Endodermal cell (in vitro differentiated cells): ENCODE measurements at places on chromosomes 1 and 21. TPM values are rescaled to one million over a fixed set of nuclear protein-coding genes. Genes with fewer than 3 reads are reported as not detected.

The SELL gene
- total RNA-seq, result not detected in 2 replicates

DNA sequence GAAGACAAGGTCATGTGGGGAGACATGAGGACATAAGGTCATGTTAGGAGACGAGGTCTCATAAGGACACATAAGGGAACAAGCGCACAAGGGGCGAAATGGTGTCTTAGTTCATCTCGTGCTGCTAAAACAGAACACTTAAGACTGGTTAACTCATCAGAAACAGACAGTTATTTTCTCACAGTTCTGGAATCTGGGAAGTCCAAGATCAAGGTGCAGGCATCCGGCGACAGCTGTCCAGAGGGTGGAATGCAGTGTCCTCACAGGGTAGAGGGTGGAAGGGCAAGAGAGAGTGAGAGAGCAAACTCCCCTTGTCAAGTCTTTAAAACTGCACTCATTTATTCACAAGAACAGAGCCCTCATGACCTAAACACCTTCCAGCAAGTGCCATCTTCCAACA, 34.6 kb upstream of the PDPN start:
- DNase-seq, result no peak

DNA sequence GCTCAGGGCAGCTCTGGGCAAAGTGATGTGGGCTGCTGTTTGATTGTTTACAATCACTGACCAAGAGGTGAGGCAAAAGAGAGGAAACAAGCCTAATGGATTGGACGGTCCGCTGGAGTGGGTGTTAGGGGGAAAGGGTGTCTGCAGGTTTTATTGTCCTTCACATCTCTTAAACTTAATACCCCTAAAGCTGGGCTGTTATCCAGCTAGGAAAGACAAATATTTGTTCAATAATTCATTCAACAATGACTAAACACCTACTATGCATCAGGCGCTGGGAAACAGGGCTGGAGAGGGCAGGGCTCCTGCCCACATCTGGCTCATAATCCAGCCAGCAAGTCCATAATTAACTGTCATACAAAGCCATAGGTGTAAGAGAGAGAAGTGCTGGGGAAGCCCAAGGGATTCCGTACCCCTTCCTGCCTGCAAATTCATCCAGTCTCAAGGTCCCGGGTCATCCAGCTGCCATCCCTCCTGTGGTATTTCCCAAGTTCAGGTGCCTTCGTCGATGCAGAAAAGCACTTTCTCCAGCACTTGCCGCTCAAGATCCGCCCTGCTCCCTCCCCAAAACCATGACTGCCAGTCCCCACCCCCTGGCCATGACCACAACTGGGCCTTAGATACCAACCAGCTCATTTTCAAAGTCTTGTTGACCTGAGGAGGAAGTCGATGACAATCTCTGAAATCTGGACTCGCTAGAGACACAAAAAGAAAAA, 10.7 kb downstream of the TMEM63A start:
- no peak for DNase-seq

DNA sequence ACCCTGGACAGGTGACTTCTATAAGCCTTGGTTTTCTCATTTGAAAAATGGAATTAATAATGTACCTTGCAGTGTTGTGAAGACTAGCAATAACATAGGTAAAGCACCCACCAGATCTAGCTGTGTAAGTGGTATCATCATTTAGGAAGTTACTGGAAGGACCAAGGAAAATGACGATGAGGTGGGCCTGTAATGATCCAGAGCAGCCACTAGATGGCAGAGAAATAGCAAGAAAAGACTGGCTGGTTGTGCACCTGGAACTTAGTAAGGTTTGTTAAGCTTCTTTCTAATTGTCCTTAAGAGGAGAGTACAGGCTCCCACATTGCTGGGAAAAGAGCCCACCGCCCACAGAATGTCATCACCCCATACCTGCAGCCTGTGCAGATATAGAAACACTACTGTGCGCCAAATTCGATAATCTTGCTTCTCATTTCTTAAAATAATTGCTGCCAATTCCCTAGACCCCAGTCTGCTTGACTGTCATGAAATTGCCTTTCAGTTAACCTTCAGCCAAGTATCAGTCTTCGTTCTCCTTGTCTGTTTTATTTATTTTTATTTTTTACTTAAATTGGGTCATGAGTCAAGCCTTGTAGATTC, 37.2 kb downstream of the WNT4 start:
- no peak for DNase-seq

DNA sequence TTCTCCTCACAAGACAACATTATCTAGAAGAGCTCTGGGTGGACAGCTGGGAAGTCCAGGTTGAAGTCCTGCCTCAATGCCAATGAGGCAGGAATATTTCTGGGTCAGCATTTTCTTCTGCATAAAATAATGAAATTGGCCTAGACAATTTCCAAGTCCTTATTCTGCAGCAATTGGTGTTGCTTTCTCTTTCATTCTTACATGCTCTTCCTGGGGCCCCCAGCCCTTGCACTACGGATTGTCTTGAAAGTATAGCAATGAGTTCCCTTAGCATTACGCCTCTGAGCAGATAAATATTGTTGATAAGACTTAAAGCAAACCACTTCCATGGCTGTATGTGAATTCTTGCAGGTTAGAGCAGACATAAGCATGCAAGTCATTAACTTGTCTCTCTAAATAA, 188.5 kb downstream of the TGFBR3 start:
- DNase-seq, result no peak

- DNase-seq, result no peak
Measured at GRCh38 chr1:44040846-44041245, 9.6 kb upstream of the SLC6A9 start.

- no peak for DNase-seq
Measured at GRCh38 chr1:159669338-159669737, 45.1 kb downstream of the CRP start.
